ENCODE measurements at places on chromosomes 5 and 9. TPM values are rescaled to one million over a fixed set of nuclear protein-coding genes. Genes with fewer than 3 reads are reported as not detected.

The ARAP3 gene
- total RNA-seq = 8.6 TPM

- no peaks in the 10 kb centered on the region for H3K27me3 ChIP-seq
- H3K36me3 ChIP-seq = no peaks in the 10 kb centered on the region
- no peak overlapping the region for H3K4me3 ChIP-seq
- H3K4me1 ChIP-seq = peaks cover 9% of the 10 kb centered on the region
- H3K27ac ChIP-seq = no peak overlapping the region
- no peak for DNase-seq
Observed at GRCh38 chr5:57780961-57781325, 298.3 kb upstream of the ACTBL2 start.

- no peaks in the 10 kb centered on the region for H3K4me1 ChIP-seq
- DNase-seq = no peak
- no peaks in the 10 kb centered on the region for H3K27me3 ChIP-seq
- no peaks in the 10 kb centered on the region for H3K36me3 ChIP-seq
Observed at GRCh38 chr9:16868701-16869100, 1.8 kb downstream of the BNC2 start.

DNA sequence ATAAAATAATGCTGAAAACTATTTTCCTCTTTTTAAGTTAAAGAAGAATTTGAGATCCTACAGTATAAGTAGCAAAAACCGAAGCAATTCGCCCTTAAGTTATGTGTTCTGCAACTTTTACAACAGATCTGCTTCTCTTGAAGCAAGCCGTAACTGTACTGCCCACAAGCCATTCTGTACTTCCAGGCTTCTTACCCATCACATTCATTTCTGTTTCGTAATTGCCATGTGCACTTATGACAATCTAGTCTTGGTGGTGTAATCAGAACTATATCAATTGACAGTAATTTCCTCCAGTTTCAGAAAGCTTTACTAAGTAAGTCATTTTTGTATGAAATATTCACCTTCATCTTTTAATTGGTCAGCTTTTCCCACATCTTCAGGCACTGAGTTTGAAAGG, 13.8 kb downstream of the SGTB start:
- no peaks in the 10 kb centered on the region for H3K27me3 ChIP-seq
- no peaks in the 10 kb centered on the region for H3K36me3 ChIP-seq
- H3K4me3 ChIP-seq = no peak overlapping the region
- no peak for DNase-seq
- no peak overlapping the region for H3K27ac ChIP-seq

GRCh38 chr9:88090151-88090581, 48.1 kb downstream of the SPATA31C2 start:
- H3K36me3 ChIP-seq = no peaks in the 10 kb centered on the region
- H3K27me3 ChIP-seq = no peaks in the 10 kb centered on the region
- no peaks in the 10 kb centered on the region for H3K4me1 ChIP-seq

DNA sequence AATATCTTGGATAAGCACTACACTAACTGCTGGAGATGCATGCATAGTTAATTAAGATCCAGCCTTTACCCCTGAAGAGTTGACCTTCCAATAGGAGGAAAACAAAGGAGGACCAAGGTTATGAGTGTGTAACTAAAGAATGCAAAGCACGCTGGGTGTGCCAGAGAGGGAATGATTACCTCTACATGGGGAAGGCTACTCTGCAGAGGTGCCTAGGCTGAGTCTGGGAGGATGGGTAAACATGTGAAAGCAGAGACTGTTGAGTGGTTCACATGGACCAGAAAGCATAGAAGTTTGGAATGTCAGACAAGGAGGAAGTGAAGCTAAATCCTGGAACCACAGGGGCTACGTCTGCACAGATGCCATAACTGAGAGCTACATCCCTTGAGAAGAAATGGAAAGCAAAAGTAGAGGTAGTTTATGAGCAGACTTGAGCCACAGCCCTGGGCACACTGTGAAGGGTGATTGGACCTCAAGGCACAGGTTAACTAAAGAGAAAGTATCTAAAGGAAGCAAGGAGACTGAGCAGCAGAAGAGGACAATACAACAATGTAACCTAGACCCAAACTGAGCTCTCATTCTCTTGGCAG, 176.2 kb downstream of the DENND1A start:
- peaks cover 16% of the 10 kb centered on the region for H3K4me1 ChIP-seq
- no peak for DNase-seq
- H3K27me3 ChIP-seq = no peaks in the 10 kb centered on the region
- no peaks in the 10 kb centered on the region for H3K36me3 ChIP-seq

GRCh38 chr9:37198039-37198729, 77.8 kb downstream of the ZCCHC7 start:
- H3K36me3 ChIP-seq = no peaks in the 10 kb centered on the region
- H3K27me3 ChIP-seq = no peaks in the 10 kb centered on the region
- no peak for DNase-seq
- H3K4me1 ChIP-seq = peaks cover 14% of the 10 kb centered on the region
- no peak overlapping the region for H3K4me3 ChIP-seq

GRCh38 chr9:116646661-116647514, 40.2 kb upstream of the TRIM32 start:
- DNase-seq = no peak
- H3K4me3 ChIP-seq = no peak overlapping the region
- H3K4me1 ChIP-seq = no peaks in the 10 kb centered on the region
- no peak overlapping the region for H3K27ac ChIP-seq

DNA sequence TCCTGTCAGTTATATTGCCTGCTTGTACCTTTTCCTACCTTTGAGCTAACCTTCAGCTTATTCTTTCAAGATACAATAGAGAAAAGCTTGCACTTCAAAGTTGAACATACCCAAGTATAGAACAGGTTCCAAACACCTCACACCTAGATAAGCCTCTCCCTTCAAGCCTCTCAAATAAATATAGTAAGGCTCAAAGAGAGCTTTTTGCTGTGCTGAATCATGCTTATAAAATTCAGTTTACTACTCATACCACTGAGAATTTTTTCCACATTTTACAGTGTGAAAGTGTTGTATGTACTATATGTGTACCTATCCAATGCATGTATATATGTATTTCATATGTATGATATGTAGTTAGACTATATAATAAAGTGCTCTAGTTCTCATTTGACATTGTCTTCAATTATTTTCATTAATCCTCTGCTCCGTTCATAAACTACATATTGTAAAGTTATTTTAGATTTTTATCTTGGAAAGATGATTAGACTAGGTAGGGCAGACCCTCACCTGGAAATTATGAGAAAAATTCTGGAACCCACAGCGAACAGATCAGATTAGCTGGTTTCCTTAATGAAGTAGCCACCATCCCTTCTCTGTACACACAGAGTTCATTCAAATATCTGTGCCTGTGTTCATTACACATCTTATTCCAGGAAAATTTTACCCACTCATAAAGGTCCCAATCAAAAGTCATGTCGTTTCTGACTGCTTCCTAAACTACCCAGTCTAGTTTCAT, 149.2 kb upstream of the RGMB start:
- H3K27me3 ChIP-seq = no peaks in the 10 kb centered on the region
- H3K36me3 ChIP-seq = no peaks in the 10 kb centered on the region
- no peak overlapping the region for H3K27ac ChIP-seq
- H3K4me3 ChIP-seq = no peak overlapping the region
- H3K4me1 ChIP-seq = no peaks in the 10 kb centered on the region

GRCh38 chr5:57302164-57302563, 128.3 kb downstream of the GPBP1 start:
- no peak for DNase-seq
- H3K27ac ChIP-seq = no peak overlapping the region
- H3K4me3 ChIP-seq = no peak overlapping the region
- peaks cover 6% of the 10 kb centered on the region for H3K4me1 ChIP-seq

DNA sequence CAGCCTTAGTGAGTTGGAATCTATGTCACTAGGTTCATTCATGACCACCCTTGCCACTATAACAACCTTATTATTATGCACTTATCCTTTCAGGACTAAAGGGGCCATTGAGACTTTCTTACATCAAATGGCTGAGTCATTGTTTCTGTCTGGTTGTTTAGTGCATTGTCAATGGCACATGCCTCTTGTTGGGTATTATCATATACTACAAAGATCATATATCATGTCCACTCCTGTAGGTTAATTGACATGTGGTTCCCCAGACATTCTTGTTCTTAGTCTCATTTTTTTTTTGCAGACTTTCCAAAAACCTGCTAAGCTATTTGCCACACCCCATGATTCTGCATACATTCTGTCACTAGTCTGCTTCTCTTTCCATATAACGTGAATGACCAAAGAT, 66.7 kb upstream of the PRDM9 start:
- H3K4me3 ChIP-seq = no peak overlapping the region

- no peak overlapping the region for H3K4me3 ChIP-seq
- H3K36me3 ChIP-seq = no peaks in the 10 kb centered on the region
- no peaks in the 10 kb centered on the region for H3K4me1 ChIP-seq
Observed at GRCh38 chr9:83372957-83373356, 165.2 kb downstream of the FRMD3 start.

DNA sequence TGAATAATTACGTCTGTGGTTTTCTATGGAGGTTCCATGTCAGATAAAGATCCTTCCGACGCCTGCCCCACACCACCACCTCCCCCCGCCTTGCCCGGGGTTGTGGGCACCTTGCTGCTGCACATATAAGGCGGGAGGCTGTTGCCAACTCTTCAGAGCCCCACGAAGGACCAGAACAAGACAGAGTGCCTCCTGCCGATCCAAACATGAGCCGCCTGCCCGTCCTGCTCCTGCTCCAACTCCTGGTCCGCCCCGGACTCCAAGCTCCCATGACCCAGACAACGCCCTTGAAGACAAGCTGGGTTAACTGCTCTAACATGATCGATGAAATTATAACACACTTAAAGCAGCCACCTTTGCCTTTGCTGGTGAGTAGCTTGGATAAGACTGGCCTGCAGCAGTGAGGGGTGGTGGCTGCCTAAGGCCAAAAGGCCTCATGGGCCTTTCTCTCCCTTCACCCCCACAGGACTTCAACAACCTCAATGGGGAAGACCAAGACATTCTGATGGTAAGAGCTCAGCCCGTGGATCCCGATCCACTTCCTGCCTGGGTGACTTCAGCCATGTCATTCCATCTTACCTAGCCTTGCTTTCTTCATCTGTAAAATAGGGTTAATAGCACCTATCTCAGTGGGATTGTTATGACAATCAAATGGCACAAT, at the start of gene IL3:
Gene IL3, plus strand, starts transcription at position 155 of the 661 bp plus-strand sequence. Its CDS starts 52 bp downstream, at position 207.
- no peak for DNase-seq
- no peaks in the 10 kb centered on the region for H3K36me3 ChIP-seq
- no peaks in the 10 kb centered on the region for H3K4me1 ChIP-seq
- H3K27ac ChIP-seq = no peak within 1 kb of the TSS
- no peak within 1 kb of the TSS for H3K4me3 ChIP-seq
- H3K27me3 ChIP-seq = no peaks in the 10 kb centered on the region

DNA sequence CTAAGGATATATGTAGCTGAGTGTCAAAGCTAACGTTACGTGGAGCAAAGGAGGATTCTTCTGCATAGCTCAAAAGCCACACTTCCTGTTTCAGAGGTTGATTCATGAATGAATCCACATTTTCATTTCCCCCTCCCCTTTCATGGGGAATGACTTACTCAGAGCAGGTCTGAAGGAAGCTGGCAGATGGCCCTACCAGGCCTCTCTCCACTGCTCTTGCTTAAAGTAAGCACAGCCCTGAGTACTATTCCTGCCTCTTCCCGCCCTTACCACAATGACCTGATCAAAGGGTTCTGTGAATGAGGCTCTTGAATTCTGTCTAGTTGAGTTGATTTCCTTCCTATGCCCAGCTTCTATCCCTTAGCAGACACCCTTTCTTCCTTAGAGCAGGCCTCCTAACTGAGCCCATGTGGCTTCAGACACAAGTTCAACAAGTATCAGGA, 6.3 kb downstream of the IGIP start:
- no peaks in the 10 kb centered on the region for H3K27me3 ChIP-seq
- no peak overlapping the region for H3K4me3 ChIP-seq
- no peaks in the 10 kb centered on the region for H3K36me3 ChIP-seq
- H3K27ac ChIP-seq = no peak overlapping the region

- H3K4me1 ChIP-seq = peaks cover 5% of the 10 kb centered on the region
- H3K36me3 ChIP-seq = no peaks in the 10 kb centered on the region
- no peak for DNase-seq
- no peak overlapping the region for H3K27ac ChIP-seq
Observed at GRCh38 chr5:78537821-78538220, 110.8 kb downstream of the LHFPL2 start.

DNA sequence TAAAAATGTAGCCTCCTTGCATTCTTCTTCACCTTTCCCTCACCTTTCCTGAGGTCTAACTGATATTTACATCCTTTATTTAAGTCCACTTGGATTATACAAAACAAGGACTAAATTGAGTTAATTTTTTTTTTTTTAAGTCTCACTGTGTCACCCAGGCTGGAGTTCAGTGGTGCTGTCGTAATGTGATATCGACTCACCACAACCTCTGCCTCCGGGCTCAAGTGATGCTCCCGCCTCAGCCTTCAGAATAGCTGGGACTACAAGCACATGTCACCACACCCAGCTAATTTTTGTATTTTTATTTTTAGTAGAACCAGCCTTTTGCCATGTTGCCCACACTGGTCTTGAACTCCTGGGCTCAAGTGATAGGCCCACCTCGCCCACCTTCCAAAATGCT, 195.3 kb downstream of the BNC2 start:
- H3K27me3 ChIP-seq = no peaks in the 10 kb centered on the region
- DNase-seq = no peak
- peaks cover 15% of the 10 kb centered on the region for H3K4me1 ChIP-seq
- no peaks in the 10 kb centered on the region for H3K36me3 ChIP-seq

- H3K36me3 ChIP-seq = no peaks in the 10 kb centered on the region
- H3K27ac ChIP-seq = no peak overlapping the region
- DNase-seq = no peak
Observed at GRCh38 chr9:24333629-24334028, 212.1 kb downstream of the IZUMO3 start.

- peak overlapping the region; percentile 78 for H3K27ac ChIP-seq
- no peak overlapping the region for H3K4me3 ChIP-seq
- H3K27me3 ChIP-seq = no peaks in the 10 kb centered on the region
- peaks cover 63% of the 10 kb centered on the region for H3K4me1 ChIP-seq
- H3K36me3 ChIP-seq = no peaks in the 10 kb centered on the region
Observed at GRCh38 chr9:109264877-109265587, 55.8 kb downstream of the EPB41L4B start.

- no peaks in the 10 kb centered on the region for H3K4me1 ChIP-seq
- H3K4me3 ChIP-seq = no peak overlapping the region
- no peak for DNase-seq
- H3K27me3 ChIP-seq = no peaks in the 10 kb centered on the region
- no peak overlapping the region for H3K27ac ChIP-seq
Observed at GRCh38 chr9:76045221-76045620, 154.7 kb downstream of the PCSK5 start.

DNA sequence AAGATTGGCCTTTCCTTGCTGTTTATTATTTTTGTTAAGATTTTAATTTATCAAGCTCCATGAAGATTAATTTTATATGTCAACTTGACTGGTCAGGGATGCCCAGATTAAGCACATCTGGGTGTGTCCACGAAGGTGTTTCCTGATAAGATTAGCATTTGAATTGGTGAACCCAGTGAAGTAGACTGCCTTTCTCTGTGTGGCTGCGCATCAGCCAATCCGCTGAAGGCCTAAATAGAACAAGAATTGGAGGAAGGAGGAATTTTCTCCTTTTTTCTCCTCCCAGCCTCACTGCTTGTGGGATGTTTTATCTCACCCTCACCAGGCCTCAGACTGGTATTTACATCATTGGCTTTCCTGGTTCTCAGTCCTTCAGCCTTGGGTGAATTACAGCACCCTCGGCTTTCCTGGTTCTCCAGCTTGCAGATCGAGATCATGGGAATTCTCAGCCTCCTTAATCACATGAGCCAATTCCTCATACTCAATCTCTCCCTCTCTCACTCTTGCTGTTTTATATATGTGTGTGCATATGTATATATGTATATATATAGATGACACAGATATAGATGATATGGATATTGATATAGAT, 135.4 kb upstream of the SPEF2 start:
- no peaks in the 10 kb centered on the region for H3K4me1 ChIP-seq
- no peak overlapping the region for H3K4me3 ChIP-seq
- DNase-seq = no peak

All from thyroid gland (tissue), 4 donors.